ENCODE measurements at places on chromosomes 16 and 17.
A peak's percentile ranks its signal among the peaks of the same experiment; 100 is the strongest.

GRCh38 chr16:85124636-85125346 is 12.5 kb upstream of the CIBAR2 start:
- DNase-seq, result no peak

DNA sequence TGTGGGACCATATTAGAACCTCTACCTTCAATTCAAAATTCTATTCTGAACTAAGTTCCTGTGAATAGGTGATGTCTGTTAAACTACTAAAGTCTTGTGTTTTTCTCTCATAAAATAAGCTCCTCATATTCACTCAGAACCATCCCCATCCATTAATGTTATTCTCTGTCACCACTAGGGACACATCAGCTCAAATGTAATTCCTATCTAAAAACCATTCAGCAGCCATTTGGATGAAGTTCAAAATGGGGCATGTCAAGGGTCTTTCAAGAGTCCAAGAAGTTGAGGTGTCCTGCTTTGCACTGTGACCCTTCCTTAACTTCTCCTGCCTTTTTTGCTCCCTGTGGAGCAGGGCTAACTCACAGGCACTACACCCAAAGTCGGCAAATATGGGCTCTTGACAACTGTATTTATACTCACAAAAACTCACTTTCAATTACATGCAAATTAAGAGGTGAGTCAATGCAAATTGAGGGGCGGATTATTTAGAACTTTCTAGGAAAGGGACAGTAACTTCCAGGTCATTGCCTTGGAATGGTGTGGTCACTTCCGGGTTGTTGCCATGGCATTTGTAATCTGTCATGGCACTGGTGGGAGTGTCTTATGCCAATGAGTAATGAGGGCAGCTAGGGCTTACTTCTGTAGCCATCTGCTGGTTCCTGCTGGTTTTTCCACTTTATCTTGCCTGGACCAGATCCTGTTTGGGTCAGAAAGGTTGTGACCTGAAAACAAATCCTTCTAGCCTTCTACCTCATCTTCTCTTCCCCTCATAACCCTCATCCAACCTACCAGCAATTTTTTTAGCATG is 128.2 kb upstream of the COX10 start:
- DNase-seq, result no peak

DNA sequence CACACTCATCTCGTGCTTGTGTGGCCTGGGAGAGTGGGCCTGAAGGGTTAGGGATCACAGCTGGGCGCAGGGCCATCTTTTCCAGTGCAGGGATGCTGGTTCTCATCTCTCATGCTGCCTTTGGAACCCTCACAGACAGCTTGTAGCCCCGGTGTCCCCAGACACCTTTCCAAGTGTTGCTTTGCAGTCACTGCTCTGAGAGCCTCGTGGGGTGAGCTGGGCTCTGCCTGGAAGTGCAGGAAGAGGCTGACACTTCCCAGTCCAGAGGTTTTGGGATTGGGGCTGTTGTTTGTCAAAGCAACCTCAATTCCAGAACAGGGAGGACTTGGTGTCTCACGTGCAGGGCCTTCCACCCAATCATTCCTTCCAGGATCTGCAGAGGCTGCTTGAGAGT is 28.2 kb downstream of the TBX4 start:
- DNase-seq, result no peak

GRCh38 chr17:5769593-5770354 is 185.5 kb upstream of the NLRP1 start:
- DNase-seq, result no peak

DNA sequence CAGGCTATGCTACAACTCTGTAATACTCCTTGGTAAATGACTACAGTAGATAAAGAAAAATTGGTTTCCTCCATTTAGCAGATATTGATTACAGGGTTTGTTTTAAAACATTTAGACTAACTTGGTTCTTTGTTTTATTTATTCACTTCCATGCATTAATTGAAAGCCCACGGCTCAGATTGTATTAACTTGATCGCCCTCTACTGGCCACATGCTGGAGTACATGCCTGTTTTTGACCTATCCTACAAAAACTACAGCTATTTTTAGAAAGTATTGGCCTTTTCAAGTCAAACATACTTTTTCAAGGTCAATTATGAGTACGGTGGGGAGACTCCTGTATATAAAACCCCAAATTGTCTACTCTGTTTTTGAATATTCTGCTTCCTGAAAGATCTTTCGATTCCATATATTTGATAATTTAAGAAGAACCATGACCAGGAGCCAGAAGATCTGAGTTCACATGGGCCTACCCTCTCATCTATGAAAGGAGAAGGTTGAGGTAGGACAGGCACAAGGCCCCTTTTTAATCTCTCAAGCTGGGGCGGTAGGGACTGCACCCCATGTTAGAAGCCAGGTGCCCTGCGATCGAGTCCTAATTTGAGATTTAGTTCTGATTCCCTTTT is 51.8 kb downstream of the CA10 start:
- DNase-seq, result peak; percentile 12

GRCh38 chr17:46769531-46770438 is 48.7 kb downstream of the WNT3 start:
- no peak for DNase-seq

GRCh38 chr17:39270923-39271322 is 45.2 kb upstream of the STAC2 start:
- DNase-seq, result no peak

GRCh38 chr17:78154903-78155811 is 9.0 kb downstream of the C17orf99 start:
- no peak for DNase-seq

DNA sequence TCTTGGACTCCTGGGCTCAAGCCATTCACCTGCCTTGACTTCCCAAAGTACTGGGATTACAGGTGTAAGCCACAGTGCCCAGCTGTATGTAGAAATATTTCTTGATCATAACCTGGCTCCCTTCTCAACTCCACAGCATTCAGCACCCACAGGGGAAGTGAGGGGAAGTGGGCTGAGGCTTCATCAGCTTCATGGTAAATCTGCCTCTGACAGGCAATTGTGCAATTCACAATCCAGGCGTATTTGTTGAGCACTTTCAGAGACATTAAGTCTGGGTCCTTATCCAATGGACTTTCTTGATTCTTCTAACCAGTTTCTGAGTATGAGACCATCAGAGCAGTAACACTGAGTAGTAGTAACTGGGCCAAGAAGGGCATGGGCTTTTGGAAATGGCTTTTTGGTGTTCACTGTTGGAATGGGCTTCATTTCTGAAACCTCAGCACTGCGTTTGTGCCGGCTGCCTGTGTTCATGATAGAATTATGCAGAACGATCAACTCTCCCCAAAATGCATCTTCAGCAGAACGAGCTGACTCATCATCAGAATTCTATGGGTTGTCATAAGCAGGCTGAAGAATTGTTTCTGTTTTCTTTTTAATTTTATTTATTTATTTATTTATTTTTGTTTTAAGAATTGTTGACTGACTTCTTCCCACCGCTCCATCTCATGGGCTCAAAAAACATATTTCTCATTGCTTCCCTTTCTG is 28.9 kb downstream of the FAM20A start:
- DNase-seq, result no peak

GRCh38 chr16:65658349-65658748 is 536.5 kb upstream of the CDH11 start:
- no peak for DNase-seq

DNA sequence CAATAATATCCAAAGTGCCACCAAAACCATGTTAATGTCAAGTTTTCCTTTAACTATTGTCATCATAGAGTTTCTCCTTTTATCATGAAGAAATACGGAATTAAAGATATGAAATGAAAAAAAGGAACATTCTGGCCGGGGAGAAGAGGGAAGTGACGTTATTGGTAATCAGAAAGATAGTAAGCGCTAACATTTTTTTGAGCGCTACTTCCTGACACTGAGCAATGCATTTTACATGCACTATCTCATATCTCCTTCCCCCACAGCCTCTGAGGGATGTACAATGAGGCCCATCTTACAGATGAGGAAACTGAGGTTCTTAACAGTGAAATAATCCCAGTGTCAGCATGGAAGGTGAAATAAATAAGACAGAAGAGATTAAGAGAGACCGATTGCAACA is 410.9 kb downstream of the SOX9 start:
- no peak for DNase-seq

GRCh38 chr17:48486557-48486956 is 44.3 kb downstream of the HOXB1 start:
- no peak for DNase-seq

DNA sequence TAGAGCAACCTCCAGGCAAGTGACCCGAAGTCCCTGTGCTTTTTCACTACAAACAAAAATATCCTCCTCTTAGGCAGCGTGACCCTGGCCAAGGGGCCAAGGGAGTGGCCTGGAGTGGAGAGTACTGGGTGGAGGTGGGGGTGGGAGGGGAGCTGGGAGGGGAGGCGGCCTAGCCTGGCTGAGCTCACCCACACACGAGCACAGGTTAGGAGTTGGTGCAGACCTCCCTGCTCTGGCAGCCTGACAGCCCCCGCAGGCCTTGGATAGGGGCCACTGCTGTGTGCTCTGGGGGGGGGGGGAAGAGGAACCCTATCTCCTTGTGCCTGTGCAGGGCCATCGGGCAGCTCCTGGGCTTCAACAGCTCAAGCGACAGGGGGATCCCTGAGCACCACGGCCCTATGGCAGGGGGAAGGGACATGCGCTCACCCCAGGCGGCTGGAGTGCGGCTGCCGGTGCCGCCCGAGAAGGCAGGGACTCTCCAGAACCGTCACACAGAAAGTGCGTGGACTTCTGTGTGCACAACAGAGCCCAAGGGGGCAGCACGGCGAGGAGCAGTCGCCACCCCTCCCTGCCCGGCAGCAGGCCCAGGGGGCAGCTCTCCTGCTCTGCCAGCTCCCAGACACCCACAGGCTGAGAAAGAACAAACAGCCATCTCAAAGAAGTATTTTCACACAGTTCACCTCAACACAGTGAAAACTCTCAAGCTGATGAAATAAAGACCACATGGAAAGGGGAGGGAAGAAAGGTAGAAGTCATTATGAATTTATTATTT is 13.3 kb downstream of the SLC16A3 start:
- DNase-seq, result no peak

GRCh38 chr16:85101956-85102630 is 10.2 kb downstream of the CIBAR2 start:
- no peak for DNase-seq

DNA sequence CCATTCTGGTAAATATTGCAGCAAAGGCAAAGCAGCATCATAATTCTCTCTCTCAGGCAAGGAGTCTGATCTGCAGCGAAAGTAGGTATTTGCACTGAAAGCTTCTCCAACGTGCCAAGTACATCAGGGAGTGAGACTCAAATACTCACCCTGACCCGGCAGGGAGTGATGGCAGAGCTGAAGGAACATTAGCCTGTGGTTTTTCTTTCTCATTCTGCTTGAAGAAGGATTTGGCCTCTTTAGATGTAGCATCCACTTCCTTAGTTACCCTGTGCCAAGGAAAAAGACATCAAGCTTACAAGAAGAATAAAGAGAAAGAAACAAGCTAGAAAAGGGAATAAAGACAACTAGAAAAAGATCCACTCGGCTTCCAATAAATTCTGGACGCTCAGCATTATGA is 38.4 kb downstream of the CFDP1 start:
- DNase-seq, result no peak

GRCh38 chr17:78400581-78401240 is 22.3 kb downstream of the PGS1 start:
- no peak for DNase-seq

DNA sequence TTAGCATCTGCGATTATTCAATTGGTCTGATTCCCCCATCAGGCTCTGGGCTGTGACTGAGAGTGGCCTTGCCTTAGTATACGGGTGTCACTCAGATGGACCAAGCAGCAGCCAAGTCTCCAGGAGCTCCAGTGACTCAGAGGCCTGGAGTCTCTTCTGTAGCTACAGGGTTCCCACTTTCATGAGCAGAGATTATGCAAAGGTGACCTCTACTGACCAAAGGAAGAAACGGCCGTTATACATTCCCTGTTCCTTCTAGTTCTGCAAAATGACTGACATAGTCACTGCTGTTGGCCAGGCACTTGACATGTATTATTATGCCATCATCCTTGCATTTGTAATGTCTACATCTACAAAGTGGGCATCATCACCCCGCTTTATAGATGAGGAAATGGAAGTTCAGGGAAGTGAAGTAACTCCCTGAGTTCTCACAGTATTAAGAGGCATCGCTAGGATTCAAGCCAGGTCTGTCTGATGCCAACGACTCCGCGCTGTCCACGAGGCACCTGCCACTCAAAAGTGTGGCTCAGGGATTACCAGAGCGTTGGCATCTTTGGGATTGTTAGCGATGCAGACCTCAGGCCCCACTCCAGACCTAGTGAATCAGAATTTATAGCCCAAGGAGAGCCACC is 23.3 kb downstream of the SLC38A7 start:
- DNase-seq, result peak; percentile 20

- no peak for DNase-seq
These were observed 3.1 kb upstream of the CDRT4 start for GRCh38 chr17:15470536-15470935.

DNA sequence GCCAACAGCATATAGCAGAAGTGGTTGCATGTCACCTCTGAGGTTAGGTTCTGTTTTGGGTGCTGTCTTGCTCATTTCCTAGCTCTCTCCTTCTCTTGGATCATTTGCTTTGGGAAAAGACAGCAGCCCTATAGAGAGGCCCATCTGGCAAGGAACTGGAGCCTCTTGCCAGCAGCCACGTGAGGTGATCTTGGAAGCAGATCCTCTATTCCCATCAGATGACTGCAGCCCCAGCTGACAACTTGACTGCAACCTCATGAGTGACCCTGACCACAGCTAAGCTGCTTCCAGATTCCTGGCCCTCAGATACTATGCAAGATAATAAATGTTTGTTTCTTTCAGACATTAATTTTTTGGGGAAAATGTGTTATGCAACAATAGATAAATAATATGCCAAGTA is 213.3 kb upstream of the HS3ST4 start:
- no peak for DNase-seq

DNA sequence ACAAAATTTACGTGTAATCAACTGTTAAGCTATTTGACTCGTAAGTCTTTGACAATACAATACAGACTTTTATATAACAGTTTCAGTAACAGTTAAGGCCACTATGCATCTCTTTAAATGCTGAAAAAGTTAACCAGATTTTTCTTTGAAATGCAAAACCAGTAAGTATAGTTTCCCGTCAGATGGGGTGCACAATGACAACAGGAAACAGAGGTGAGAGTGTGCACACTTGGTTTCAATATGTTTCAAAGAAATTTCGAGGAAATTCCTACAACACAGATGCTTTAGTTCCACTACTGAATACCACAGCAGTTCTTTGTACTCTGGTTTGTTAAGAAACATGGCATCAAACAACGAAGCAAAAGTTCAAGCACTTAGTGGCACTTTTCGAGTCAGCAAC is 48.4 kb downstream of the RNF157 start:
- DNase-seq, result no peak

DNA sequence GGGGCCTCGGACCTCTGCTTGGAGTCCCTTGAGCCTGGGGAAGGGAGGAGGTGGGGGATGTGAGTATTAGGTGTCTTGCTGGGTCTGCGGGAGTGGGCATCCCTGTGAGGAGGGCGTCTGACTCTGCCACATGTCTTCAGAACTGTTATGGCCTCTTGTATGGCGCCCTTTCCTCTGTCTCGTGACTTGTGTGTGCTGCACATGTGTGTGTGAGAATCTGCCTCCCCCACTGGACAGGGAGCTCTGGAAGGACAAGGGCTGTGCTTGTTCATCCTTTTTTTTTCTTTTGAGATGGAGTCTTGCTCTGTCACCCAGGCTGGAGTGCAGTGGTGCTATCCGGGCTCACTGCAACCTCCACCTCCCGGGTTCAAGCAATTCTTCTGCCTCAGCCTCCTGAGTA is 33.4 kb downstream of the ARHGAP23 start:
- no peak for DNase-seq

All from NCI-H526 treated with DMSO at 0.1 percent for 48 hours (cell line).